ENCODE measurements at places on chromosomes 12 and 14.
A peak's percentile ranks its signal among the peaks of the same experiment; 100 is the strongest.

GRCh38 chr14:22314183-22314820, 274.7 kb downstream of the DAD1 start:
- DNase-seq, result peak; percentile 42

- no peak for DNase-seq
Observed at GRCh38 chr14:63483315-63483714, 59.9 kb downstream of the PPP2R5E start.

DNA sequence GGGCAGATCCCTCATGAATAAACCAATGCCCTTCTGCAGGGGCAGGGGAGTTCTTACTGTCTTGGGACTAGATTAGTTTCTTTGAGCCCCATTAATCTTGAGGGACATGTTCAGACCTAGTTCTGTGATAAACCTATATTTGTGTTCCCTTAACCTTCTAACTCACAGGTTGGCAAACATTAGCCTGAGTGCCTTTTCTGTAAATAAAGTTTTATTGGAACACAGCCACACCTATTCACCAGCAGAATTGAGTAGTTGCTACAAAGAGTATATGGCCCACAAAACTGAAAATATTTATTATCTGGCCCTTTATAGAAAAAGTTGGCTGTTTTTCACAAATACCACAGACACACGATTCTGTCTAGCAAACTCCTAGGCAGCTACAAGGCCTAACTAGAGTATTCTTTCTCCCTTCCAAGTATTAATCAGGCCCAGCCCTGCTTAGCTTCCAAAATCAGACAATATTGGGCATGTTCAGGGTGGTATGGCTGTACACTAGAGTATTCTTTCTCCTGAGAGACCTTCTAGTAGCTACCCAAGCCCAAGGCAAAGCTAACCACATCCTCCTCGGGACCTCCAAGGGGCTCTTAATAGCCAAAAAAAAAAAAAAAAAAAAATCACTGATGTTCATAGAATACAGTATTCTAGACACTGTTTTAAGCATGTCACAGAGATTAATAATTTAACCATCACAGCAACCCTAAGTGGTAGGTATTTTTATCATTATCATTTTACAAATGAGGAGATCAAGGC, 199.3 kb upstream of the PWP1 start:
- no peak for DNase-seq

DNA sequence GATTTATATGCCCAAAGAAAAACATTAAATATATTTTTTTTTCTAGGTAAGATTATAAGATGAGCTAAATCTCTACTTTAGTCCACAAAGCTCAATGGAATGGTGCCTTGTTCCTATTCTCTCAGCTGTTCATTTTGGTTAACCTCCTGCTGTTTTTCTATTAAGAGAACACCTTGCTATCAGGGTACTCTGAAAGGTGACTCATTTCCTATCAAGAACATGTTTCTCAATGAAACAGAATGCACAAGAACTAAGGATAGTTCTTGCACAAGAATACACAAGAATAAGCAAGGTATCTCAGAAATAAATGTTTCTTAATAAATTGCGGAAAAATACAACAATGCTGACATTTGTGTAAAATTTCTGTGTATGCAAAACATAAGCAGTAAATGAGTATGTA, 14.1 kb downstream of the ABCD2 start:
- DNase-seq, result no peak

DNA sequence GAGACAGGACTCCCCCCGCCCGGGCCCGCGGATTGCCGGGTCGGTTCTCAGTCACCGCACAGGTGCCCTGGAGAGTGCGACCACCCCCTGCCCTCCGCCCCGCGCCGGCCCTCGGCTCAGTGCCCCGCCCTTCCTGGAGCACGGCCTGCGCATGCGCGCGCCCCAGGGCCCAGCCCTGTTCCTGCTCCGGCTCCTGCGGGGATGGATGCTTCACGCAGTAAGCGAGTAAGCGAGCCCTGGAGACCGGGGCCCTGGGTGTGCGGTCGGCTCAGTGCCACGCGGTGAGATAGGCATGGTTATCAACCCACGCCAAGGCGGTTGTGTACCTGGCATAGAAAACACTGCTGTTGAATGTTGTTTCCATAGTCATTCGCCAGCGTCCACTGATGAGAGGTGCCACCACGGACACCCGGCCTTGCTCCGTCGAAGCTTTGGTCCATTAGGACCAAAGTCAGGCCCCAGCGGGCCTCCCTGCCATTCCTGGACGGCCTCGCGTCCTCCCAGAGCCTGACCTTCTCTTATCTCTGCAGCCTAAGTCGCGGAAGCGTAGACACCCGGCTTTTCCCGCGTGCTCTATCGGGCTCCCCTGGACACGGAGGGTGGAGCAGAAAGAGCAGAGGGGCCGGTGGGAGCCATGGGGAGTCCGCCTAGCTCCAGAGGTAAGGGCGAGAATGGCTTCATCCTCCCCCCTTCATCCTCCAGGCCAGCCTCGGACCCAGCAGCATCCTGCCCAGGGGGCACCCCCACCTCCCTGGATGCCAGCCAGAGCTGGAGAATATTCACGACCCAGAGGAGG, 90.6 kb downstream of the PAPOLA start:
- peak; percentile 65 for DNase-seq

- no peak for DNase-seq
Observed at GRCh38 chr12:22855456-22855855, 230.5 kb downstream of the ETNK1 start.

DNA sequence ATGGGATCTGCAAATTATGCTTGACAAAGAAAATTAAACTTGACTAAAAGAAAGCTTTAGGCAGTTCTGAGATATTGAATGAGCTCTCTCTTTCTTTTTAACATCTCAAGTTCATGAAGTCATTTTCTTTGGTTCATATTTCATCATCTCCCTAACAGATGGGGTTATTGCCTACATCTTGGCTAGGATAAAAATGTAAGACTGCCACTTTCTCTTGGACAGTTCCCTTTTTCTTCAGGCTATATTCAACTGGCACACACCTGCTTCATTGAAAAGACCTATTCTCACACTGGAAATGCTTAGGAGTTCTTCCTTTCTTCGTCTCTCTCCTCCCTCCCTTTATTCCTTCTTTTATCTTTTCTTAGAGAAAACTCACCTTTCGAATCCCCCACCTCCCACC, 355.9 kb upstream of the SEL1L start:
- no peak for DNase-seq

- DNase-seq, result no peak
Observed at GRCh38 chr14:22837114-22837749, 847 bp downstream of the MMP14 start.

- DNase-seq, result no peak
Observed at GRCh38 chr14:53378142-53378541, 225.0 kb upstream of the DDHD1 start.

DNA sequence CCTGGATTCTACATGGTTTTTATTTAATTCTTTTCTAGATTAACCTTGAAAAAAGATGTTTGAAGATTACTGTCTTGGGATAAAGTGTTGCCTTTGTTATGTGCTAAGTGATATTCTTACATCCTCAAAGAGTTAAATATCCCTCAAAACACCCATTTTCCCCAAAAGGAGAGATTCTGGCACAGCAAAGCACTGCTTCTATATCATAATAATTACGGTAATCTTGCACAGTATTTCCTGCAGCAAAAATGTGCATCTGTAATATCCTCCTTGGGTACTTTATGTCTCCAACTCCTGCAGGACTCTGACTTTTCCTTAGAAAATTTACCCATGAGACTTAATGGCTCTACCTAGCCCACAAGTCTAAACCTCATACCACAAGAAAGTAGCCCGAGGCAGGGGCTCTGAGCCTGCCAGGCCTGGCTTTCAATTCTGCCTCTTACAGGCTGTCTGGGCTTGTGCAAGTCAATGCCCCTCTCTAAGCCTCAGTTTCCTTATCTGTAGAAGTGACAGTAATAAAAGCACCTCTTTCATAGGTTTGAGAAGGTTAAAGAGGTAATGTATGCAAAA, 45.8 kb downstream of the SVOP start:
- no peak for DNase-seq

DNA sequence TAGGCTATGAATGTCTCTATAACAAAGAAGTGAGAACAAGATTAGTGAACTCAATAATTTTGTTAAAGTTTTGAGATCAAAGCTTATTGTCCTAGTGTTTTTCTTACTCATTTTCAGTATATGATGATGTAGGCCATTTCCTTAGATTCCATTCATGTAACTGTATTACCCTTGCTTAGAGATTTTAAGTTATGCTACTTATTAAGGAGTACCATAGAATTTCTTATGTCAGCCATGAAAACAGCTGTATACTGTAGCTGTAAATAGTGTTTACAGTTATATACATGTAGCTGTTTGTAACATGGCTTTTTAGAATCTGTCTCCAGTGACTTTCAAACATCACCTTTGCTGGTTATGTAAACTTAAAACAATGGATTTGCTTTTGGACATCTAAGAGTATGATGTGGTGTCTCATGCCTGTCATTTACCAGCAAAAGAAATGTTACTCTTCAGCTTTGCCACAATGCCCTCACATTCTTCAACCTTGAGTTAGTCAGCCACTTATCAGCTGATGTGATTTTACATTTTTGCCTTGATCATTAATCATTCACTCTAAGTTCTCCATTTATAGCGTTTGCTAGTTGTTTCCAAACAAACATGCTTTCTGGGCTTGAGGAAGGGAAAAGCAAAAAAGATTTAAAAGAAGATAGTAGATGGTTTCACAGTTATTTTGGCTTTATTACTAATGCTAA, 55.5 kb downstream of the SLC16A7 start:
- no peak for DNase-seq

- no peak for DNase-seq
Observed at GRCh38 chr12:20040831-20041230, 327.5 kb upstream of the PDE3A start.

DNA sequence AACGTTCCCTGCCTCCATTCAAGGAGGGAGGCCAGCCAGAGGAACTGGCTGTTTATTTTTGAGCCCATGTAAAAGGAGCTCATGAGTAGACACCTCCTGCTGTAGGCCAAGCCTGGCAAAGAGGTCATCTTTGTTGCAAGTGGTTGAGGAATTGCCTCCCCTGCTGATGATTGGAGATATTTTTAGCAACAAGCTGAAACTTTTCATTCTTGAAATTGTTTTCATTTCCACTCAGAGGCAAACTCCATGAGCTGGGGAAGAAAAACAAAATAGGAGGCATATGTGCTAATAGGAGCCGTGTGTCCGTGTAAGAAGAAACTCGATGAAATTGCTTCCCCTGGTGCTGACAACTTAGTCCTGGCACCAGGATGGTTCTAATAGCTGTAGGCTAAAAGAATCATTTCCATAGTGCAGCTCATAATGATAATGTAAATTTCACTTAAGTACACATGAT, 440.1 kb upstream of the FAR2 start:
- DNase-seq, result no peak

- no peak for DNase-seq
Observed at GRCh38 chr12:34363050-34363673, 340.9 kb downstream of the ALG10 start.

- no peak for DNase-seq
Observed at GRCh38 chr12:53049571-53050318, at the start of gene TNS2. TSS of gene TNS2 (plus strand) at chr12:53050065. CDS start at chr12:53050186, 121 bp downstream.

DNA sequence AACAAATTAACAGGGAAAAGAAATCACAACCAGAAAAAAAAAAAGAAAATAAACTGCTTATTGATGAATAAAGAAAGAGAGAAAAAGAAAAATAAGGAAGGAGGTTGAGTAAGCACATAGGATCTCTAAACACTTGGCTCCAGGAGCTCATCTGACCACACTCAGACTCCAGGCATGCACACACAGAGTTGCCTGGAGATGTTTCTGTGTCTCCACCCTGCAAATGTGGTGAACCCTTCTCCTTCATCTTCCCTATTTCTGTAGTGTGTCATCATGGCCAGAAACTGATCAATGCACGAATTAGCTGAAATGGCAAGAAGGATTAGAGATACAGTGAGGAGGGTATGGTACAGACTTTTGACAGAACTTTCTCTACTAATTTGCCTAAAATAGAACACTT, 20.2 kb downstream of the OR4N2 start:
- no peak for DNase-seq

GRCh38 chr12:122276242-122276641, 9.9 kb upstream of the VPS33A start:
- DNase-seq, result no peak

- DNase-seq, result no peak
Observed at GRCh38 chr12:80373666-80374065, 70.4 kb upstream of the PTPRQ start.

DNA sequence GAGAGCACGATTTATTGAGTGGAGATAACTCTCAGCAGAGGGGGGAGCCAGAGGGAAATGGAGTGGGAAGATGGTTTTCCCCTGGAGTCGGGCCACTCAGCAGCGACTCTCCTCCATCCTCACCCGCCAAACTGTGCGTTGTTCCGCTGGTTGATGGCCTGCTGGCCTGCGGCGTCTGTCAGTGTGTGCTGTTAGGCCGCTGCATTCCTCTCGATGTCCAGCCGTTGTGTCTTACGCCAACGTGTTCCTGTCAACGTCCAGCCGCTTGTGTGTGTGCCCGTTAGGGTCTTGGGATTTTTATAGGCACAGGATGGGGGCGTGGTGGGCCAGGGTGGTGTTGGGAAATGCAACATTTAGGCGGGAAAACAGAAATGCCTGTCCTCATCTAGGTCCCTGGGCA, 69.2 kb downstream of the PTPRQ start:
- no peak for DNase-seq

- no peak for DNase-seq
Observed at GRCh38 chr14:86084097-86084496, 554.2 kb downstream of the FLRT2 start.

Measured in CD4-positive, alpha-beta T cell treated with Interleukin-4 for 1 hour (primary cell).